GM23338 (cell line): ENCODE measurements at places on chromosomes 3 and 15. TPM values are rescaled to one million over a fixed set of nuclear protein-coding genes. Genes with fewer than 3 reads are reported as not detected.

DNA sequence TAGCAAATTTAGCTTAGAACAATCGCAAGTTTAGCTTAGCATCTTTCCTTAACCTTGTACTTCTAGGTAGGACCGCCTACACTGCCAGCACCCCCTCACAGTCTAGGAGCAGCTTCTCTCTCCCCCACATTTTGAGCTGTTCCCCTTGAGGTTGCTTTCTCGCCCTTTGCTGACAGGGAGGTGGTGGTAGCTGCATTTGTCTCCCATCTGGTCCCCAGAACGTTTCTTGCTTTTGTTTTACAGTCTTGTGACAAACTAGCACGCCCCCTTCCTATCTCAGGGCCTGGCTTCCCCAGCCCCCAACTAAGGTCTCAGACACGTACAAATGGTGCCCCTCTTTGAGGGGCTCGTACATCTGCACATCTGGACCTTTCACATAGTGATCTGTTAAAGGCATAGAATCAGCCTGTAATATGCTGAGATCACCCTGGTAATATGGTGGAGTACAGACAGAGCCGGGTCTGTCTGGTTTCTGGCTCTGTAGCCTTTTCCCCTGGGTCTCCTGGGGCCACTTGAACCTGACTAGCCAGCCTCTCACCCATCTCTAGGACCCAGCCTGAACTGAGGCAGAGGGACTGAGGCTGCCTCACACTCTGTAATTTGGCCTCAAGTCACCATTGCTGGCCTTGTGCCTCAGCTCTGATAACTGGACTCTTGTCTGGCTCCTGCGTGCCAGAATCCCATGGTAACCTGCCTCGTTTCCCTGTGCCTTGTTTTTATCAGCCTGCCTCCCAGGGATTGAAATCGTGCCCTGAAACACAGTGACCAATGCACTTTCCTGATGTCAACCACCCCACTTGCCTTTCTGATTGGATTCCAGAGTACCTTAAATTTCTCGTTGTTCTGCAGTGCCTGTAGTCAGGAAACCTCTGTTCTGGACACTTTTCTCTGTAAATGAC is 27.7 kb downstream of the CRTC3 start:
- H3K27me3 ChIP-seq, result no peaks in the 10 kb centered on the region
- H3K4me3 ChIP-seq, result no peak overlapping the region
- H3K36me3 ChIP-seq, result no peaks in the 10 kb centered on the region
- no peaks in the 10 kb centered on the region; the same call in 1 of the 2 replicates for H3K4me1 ChIP-seq
- H3K27ac ChIP-seq, result no peak overlapping the region

DNA sequence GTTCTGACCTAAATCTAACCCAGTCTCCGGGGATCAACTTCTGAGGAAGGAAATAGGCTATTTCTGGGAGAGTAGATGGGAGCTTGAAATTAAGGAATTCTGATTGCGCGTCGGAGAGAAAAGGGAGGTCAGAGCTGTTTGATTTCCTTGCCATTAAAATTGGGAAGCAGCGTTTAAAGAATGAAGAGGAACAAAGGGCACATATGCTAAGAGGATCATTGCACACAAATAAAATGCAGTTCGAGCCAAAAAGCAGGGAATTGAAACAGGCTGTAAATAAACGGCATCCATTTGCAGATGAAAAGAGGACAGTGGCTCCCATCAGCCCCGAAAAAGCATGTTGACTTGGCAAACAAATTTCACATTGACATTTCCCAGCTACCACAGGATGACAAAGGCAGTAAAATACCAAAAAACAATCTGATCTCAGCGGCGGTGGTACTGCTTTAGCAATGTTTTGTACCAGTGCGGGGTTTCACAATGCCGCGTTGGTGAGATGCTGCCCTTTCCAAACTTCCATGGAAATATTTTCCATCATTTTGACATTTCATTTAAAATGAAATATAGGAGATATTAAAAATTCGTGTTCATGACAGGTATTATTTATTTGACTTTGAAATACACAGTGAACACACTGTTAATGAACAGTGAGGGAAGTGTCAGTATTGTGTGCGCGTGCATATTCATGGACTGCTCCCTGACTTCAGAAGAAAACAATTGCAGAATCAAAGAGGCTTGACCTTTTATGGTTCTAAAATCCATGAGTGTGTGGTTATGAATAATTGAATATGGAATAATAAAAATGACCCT is 108.8 kb downstream of the SQOR start:
- H3K4me3 ChIP-seq, result no peak overlapping the region
- no peak overlapping the region; the same call in 1 of the 2 replicates for H3K27ac ChIP-seq

WDR82 gene
- total RNA-seq, result 69.8 and 71.8 TPM in 2 replicates

- H3K27ac ChIP-seq, result no peak overlapping the region
- no peak for DNase-seq
- H3K36me3 ChIP-seq, result no peaks in the 10 kb centered on the region
- H3K4me1 ChIP-seq, result no peaks in the 10 kb centered on the region
- no peak overlapping the region for H3K4me3 ChIP-seq
Observed at GRCh38 chr3:24343084-24343783, 151.4 kb downstream of the THRB start.

DNA sequence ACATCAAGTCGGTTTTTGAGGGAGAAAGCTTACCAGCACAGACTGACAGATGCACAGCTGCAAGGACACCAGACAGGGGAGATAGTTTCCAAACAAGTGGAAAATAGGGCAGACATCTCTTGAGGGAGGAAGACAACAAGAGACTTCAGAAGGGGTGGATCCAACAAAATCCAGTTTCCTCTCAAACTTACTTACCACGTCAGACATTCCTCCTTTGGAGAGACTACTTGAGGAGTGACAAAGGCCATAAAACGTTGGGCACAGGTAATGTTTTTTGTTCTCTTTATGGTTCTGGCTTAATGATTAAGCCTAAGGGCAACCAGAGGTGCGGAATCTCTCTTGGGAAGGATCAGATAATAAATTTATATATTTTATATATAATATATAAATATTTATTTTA is 76.1 kb downstream of the CD200 start:
- no peaks in the 10 kb centered on the region for H3K36me3 ChIP-seq
- no peaks in the 10 kb centered on the region for H3K27me3 ChIP-seq
- DNase-seq, result no peak
- H3K27ac ChIP-seq, result no peak overlapping the region
- H3K4me3 ChIP-seq, result no peak overlapping the region

DNA sequence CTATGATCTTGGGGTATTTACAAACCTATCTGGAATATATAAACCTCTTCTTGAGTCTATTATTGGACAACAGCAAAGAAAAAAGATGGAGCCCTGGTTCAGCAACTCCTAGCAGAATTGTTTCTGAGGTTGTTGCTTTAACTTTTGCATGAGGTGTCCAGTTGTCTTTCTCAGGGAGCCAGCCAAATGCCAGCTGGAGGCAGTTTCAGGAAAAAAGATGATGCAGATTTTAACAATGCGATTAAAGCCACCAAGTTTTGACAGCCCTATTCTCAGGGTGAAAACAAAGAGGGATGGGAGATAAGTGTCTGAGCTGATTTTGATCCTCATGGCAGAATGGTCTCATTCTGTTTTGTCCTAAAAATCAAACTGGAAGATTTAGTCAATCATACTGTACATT is 181.6 kb upstream of the RASGRP1 start:
- no peak for DNase-seq
- no peaks in the 10 kb centered on the region for H3K36me3 ChIP-seq
- no peaks in the 10 kb centered on the region for H3K4me1 ChIP-seq
- no peaks in the 10 kb centered on the region for H3K27me3 ChIP-seq

GOLGA8G gene
- total RNA-seq, result not detected in 2 replicates

DNA sequence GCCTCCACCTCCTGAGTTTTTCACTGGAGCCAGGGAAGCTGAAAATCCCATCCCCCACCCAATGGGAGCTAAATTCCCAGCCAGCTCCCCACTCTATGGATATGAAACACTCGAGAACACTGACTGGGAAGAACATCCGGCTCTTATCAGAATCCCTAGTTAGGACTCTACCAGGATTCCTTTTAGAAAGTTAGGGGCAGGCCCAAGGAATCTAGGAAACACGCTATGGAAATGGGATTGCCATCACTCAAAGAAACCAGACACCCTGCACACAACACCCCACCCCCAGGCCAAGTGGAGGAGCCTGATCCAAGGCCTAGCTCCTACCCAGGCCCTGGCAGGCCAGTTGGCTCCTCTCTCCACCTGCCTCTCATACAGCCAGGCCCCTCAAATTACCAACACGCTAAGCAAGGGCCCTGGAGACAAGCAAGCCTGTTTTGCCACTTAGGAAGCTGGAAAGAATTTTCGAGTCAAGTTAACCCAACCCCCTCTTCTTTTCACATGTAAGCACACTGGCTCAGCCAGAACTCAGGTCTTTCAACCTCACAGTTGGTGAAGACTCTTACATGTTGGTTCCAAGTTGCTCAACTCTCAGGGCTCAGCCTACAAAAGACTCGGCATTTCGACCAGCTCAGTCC is 75.5 kb downstream of the RBPMS2 start:
- peak overlapping the region; percentile 99 for H3K27ac ChIP-seq
- H3K4me3 ChIP-seq, result peak overlapping the region; percentile 74
- H3K4me1 ChIP-seq, result peaks cover 57% of the 10 kb centered on the region
- H3K27me3 ChIP-seq, result no peaks in the 10 kb centered on the region
- H3K36me3 ChIP-seq, result peaks cover 11% of the 10 kb centered on the region

DNA sequence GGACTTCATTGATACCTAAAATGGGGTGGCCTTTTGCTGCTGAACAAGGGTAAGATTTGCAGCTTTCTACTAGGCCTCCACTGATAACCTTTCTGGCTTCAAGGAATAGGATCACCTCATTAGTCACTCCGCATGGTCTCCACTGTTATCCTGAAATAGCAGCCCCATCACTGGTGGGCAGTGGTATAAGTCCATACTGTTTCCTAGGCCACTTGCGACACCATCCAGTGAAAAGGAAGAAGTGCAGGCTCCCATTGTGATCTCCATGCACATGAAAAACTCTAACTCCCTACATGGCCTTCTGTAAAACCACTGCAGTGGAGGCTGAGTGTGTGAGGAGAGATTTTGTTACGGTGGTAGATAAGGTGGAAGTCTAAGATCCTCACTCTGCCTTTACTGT is 1455.9 kb downstream of the SI start:
- no peaks in the 10 kb centered on the region for H3K36me3 ChIP-seq
- no peaks in the 10 kb centered on the region for H3K4me1 ChIP-seq
- H3K27me3 ChIP-seq, result no peaks in the 10 kb centered on the region
- DNase-seq, result peak; percentile 81

- no peak overlapping the region for H3K27ac ChIP-seq
- no peaks in the 10 kb centered on the region for H3K36me3 ChIP-seq
- no peak overlapping the region for H3K4me3 ChIP-seq
- DNase-seq, result no peak
Observed at GRCh38 chr3:134847349-134847748, 52.3 kb downstream of the EPHB1 start.

OCA2 gene
- total RNA-seq, result 0.39 and 0.69 TPM in 2 replicates

GRCh38 chr3:14507305-14507741 is 32.8 kb downstream of the GRIP2 start:
- no peak for DNase-seq
- no peaks in the 10 kb centered on the region for H3K27me3 ChIP-seq
- peaks cover 6% of the 10 kb centered on the region; the same call in 1 of the 2 replicates for H3K36me3 ChIP-seq
- peaks cover 4% of the 10 kb centered on the region; the same call in 1 of the 2 replicates for H3K4me1 ChIP-seq

CCDC13 gene
- 0.45 TPM in 1 of 2 replicates, not detected in the other for total RNA-seq

DNA sequence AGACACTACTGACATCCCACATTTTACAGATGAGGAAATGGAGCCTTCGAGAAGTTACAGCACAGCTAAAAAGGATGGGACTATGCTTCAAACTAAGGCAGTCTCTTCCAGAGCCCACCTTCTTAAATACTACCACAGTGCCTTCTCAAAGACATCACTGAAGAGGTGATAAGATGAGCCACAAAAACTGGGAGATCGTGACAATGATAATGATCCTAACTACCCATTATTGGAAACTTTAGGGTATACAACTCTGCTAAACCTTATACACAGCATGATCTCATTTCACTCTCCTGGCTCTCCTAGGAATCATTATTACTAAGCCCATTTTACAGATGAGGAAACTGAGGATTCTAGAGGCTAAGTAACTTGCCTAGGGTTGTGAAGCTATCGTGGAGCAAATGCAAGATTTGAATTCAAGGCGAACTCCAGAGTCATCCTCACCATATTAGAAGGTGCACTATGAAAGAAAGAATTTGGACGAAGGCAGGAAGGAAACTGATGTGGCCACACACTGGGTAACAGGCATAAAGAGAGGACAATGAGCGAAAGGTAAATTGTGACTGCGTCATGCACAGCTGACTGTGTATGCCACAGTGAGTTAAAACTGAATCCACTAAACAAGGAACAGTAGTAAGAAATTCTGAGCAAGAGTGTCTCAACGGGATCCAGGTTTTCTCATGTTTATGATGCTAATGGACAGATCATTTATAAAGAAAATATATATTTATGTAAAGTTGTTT is 55.4 kb downstream of the SUCLG2 start:
- no peak for DNase-seq
- no peak overlapping the region for H3K27ac ChIP-seq
- no peaks in the 10 kb centered on the region for H3K36me3 ChIP-seq
- no peak overlapping the region for H3K4me3 ChIP-seq

DNA sequence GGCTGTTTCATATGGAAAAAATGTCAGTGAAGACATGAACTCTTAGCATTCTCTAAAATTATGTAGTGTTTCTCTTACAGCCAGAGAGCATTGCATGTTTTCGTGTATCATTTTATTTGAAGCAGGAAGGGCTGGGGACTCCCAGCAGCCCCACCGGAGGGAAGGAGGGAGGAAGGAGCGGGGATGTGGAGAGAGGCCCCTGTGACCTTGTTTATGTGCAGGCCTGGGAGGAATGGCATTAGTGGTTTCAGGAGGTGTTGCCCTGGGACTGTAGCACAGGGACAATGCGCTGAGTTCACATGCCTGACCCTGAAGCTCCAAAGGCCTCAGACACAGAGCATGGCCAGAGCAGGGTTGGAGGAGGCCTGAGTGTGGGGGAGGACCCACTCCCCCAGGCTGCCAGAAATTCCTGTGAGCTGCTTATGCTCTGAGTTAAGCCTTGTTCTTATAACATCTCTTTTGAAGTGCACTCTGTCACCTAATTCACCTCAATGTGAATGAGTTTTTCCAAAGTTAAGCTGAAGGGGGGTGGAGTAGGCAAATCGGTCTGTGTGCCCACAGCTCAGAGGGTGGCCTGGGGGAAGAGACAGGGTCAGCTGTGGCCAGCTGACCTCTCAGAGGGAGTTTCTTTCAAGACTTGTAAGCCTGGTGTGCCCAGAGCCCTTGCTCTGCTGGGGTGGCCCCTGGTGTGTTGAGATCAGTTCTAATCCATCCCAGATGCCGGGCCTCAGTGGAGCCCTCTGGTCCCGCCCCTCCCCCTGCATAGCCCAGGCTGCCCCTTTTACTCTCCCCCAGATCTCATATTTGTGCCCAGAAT is 3.9 kb upstream of the RNU6-1 start:
- H3K27ac ChIP-seq, result no peak overlapping the region
- peaks cover 24% of the 10 kb centered on the region for H3K4me1 ChIP-seq
- H3K27me3 ChIP-seq, result peaks cover 21% of the 10 kb centered on the region
- H3K4me3 ChIP-seq, result no peak overlapping the region

GRCh38 chr3:134749802-134750553 is 45.1 kb upstream of the EPHB1 start:
- H3K36me3 ChIP-seq, result no peaks in the 10 kb centered on the region
- peak; percentile 73 for DNase-seq
- H3K27ac ChIP-seq, result no peak overlapping the region
- H3K4me3 ChIP-seq, result no peak overlapping the region
- no peaks in the 10 kb centered on the region for H3K4me1 ChIP-seq
- H3K27me3 ChIP-seq, result no peaks in the 10 kb centered on the region

CPLX3 gene
- total RNA-seq, result 0.62 and 0.66 TPM in 2 replicates

GHSR gene
- not detected in 2 replicates for total RNA-seq

IL17RD gene
- 79.6 and 104 TPM in 2 replicates for total RNA-seq
